ENCODE measurements at places on chromosomes 11 and 22.

- DNase-seq = no peak
Measured at GRCh38 chr11:117668321-117668751, 128.7 kb downstream of the DSCAML1 start.

- no peak for DNase-seq
Measured at GRCh38 chr11:2464451-2465165, 19.8 kb downstream of the KCNQ1 start.

GRCh38 chr11:68843052-68843561, 1.4 kb upstream of the CPT1A start:
- DNase-seq = no peak

- DNase-seq = no peak
Measured at GRCh38 chr11:18669219-18669596, 29.4 kb upstream of the TMEM86A start.

- peak; percentile 38 for DNase-seq
Measured at GRCh38 chr11:16365581-16366228, 9.4 kb upstream of the SOX6 start.

DNA sequence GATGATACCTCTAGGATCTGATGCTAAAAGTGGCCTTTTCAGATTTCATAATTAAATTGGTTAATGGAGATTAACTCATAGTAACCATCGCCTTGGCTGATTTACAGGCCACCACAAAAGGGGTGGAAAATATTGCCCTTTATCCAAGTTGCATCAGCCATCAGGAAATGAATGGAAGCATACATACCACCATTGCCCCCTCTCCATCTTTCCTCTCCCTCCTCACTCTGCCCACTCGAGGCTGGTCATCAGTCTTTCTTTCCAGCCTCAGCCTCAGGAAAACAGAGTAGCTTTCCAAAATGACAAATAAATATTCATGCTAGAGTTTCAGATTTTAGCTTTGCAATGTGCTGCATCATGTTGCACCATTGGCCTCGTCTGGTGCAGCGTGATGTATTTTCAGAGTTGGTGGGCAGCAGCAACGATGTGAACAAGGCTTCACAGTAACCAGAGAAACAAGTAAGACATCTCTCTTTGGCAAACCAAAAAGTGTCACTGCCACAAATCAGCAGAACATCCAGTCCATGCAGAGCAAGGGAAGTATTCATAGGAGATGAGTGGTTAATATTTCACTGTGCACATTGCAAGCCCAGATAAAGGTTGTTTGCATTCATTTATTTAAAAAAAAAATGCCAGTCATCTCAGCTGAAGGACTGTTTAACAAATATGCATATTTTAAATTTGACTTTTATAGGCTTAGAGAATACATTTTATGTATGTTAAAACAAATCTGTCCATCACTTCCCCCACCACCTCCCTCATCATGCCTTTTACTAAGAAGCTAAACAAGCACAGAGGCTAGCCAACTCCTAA, 136.7 kb upstream of the FAT3 start:
- no peak for DNase-seq

GRCh38 chr22:26276529-26277160, 107.4 kb downstream of the SEZ6L start:
- DNase-seq = no peak

DNA sequence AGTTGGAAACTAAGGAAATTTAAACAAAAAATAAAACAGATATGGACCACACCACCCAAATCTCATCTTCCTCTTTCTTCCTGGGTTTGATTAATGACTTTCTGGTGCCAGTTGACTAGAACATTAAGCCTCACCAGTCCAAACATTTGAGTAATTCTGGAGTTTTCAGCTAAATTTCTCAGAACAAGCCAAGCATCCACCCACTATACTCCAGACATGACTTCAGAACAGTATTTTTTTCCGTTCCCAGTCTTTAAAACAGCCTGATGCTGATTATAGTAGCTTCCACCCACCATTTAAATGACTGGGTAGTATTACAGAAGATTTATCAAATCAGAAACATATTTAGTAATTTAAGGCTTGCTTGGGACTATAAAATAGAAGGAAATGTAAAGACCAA, 230.9 kb upstream of the UBASH3B start:
- peak; percentile 26 for DNase-seq

DNA sequence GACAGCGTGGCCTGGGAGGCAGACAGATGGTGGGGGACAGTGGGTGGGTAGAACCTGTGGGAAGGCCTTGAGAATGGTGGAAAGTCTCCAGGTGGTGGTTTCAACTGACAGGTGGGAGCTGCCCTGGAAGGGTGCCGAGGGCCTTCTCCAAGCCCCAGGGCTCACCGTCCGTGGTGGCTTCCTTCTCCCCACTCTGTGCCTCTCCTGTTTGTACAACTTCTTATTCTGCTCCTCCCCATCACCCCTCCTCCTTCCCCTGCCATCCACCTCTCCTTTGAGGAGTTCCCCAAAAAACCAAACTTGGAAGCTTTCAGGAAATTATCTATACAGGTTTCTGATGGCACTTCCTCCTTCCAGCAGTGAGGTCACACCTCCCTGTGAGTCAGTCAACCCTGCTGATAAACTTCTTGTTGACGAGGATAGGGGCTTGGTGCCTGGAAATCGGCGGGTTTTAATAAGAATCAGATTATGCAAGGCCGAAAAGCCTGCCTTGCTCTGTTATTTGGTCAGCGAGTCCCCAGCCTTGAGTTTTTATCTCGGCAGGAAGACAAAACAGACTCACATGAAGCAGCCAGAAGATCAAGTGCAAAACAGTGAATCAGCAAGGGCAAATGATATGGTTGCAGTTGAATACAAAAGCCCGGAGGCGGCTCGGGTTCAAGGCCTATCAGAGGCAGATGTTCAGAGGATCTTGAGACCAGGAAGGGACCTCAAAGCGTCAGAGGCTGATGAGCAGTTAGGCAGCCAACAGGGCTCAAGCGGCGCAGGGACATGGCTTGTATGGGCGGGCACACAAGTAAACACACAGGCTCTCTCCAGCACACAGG, 9.5 kb upstream of the ST3GAL4 start:
- DNase-seq = no peak

DNA sequence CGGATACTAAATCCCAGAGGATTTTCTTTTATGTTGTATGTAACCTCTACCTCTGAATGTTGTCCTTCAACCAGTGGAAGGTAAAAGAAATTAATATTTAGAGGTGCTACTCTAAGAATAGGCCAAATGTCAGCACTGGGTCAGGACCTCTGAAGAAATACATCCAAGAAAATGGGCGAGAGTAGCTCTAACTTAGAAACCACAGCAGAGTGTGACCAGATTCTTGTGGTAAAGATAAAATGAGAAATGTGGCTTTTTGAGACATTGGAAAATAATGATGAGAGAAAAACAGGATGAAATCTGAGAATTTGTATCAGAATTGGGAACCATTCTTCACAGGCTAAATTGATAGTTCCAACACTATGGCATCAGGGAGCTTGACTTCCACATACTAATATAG, 63.5 kb downstream of the CSTPP1 start:
- no peak for DNase-seq

DNA sequence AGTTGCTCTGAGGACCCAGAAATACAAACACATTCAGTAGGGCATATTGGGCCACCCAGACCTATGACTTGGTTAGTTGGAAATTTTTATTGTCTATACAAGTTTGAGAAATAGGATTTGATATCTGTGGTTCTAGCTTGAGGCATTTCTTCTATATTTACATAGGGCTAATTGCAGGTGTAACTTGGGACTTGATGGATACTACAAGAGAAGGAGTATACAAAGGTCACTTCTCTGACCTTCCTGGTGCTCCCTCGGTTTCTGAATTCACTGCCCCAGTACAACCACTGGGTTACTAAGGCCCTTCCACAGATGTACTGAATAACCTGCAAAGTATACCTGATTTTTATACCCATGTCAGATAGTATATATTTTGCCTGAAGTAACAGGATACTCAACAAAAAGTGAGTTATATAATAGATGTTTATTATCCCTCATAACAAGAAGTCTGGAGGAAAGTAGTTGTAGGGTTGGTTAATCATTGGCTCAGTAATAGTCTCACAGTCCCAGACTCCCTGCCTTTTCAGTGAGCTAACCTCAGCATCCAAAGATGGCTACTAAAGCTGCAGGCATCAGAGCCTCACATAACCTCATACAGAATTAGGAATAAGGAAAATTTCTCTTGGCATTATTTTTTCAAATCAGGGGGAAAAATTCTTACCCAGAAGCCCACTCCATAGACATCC, 8.8 kb upstream of the PGR start:
- DNase-seq = no peak

GRCh38 chr11:128890543-128891368, at the start of gene KCNJ5:
TSS of gene KCNJ5 (plus strand) at chr11:128891356. CDS start at chr11:128911274, 19,918 bp downstream.
- DNase-seq = peak; percentile 44

DNA sequence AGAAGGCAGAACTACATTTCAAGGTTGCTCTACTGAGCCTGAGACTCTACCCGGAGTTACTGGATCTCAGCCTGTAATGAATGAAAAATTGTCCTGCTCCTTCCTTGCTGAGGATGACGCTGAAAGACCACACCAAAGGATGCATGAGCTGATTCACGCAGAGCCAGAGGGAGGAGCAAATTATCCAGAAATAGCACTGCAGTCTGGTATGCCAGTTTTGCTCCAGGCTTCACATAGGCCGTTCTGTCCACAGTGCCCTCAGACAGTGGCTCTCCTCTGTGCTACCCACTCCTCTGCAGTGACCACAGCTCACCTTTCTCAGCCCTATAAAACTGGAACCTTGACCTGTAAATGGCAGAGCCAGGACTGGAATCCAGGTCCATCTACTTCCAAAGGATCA, 79.3 kb upstream of the GALNT18 start:
- DNase-seq = no peak

GRCh38 chr22:48782811-48783511, 1044.7 kb downstream of the BRD1 start:
- no peak for DNase-seq

DNA sequence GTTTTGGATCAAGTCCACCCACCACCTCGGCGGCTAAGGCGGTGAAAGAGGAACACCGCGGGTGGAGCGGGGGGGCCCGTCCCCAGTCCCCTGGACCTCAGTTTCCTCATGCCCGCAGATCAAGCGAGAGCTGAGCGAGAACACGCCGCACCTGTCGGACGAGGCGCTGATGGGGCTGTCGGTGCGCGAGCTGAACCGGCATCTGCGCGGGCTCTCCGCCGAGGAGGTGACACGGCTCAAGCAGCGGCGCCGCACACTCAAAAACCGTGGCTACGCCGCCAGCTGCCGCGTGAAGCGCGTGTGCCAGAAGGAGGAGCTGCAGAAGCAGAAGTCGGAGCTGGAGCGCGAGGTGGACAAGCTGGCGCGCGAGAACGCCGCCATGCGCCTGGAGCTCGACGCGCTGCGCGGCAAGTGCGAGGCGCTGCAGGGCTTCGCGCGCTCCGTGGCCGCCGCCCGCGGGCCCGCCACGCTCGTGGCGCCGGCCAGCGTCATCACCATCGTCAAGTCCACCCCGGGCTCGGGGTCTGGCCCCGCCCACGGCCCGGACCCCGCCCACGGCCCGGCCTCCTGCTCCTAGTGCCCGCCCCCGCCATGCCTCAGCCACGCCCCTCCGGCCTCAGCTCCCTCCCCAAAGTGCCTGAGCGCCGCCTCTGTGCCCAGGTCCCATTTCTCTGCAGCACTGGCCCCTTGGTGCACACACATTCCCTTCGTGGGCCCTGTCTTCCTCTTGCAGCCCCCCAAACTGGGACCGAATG, 12.7 kb downstream of the MAFF start:
- DNase-seq = peak; percentile 65

DNA sequence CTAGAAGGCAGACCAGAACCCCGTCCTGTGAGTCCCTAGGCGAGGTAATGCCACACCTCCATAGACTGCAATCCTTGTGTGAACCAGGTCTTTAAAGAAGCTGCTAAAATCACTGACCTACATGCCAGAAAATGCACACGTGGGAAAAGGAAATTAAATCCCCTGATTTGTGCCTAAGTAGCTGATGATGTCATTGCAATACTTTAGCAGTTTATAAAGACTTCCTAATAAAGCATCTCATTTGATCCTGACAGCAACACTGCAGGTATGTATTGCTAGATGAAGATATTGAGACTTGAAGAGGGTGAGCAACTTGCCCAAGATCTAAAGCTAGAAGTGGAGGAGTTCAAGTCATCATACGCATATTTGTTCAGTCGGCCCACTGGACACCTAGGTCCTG, 107.2 kb downstream of the RRAS2 start:
- DNase-seq = no peak

GRCh38 chr11:116199182-116199581, 573.6 kb downstream of the BUD13 start:
- DNase-seq = no peak

DNA sequence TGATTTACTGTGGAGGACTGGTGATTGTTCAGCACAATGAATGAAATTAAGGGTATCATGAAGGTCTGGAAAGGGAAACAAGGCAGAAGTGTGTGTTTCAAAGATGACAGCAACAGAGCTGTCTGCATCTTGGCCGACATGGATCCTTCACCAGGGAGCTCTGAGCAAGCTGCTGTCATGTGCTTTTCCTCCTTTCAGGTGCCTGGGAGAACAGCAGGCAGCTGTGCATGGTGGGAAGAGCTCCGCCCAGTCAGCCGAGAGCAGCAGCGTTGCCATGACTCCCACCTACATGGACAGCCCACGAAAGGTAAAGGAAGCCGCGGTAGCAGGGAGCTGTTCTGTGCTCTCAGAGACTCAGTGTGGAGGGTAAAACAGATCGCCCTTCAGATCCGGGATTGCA, 87.1 kb upstream of the YWHAH start:
- DNase-seq = no peak

DNA sequence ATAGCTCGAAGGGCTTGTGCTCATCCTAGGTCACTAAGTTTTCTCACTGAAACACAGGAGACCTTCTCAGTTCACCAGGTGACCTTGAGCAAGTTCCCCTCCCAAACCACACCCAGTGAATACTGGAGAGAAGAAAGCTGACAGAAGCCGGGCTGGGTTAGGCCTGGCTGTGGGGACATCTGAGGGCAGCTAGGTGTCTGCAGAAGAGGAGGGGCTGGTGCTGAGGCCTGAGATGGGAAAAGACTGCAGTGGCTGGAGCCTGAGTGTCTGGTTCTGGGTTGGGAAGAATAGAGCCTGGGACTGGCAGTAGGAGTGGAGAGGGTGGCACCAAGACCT, 602 bp upstream of the INPP5J start:
- DNase-seq = no peak

GRCh38 chr11:47415949-47416472, 7.6 kb downstream of the SLC39A13 start:
- peak; percentile 86 for DNase-seq

GRCh38 chr11:2675540-2675939, 24.3 kb downstream of the KCNQ1OT1 start:
- DNase-seq = no peak

- no peak for DNase-seq
Measured at GRCh38 chr11:102824556-102824955, 18.9 kb downstream of the MMP3 start.

DNA sequence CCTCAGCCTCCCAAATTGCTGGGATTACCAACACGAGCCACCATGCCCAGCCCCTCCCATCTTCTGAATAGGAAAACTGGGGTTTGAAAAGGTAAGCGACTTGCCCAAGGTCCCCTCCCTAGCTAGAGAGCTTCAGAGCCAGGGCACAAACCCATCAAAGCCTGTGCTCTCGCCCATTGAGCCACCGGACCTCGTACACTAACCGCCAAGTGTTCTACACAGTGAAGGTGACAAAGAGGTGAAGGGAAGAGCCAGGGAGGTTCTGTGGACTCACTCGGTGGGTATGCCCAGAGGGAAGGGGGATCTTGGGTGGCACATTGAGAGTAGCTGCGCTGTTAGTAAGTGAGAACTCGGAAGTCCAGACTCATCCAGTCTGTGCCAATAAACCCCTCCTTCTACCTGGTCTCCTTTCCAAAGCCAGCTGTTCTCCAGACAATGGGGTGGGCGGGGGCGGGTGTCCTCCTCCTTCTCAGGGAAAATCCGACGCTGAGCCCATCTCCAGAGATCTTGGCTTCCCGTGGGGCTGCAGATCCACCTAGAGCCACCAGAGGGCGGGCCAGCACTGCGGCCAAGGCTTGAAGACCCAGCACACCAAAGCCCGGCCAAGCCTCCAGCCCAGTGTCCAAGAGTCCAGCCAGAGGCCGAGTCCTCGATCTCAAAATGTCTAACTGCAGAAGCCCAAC, 3.2 kb upstream of the RTN4RL2 start:
- peak; percentile 91 for DNase-seq

Data from muscle of arm (tissue), 14 donors.